ENCODE measurements at places on chromosomes 7 and 10.

- no peak for DNase-seq
These were observed 2.7 kb downstream of the RHBDD2 start for GRCh38 chr7:75881436-75882095.

- DNase-seq, result no peak
These were observed 7.0 kb downstream of the TAX1BP1 start for GRCh38 chr7:27746978-27747377.

GRCh38 chr7:137519181-137519691, 175.7 kb upstream of the PTN start:
- DNase-seq, result no peak

DNA sequence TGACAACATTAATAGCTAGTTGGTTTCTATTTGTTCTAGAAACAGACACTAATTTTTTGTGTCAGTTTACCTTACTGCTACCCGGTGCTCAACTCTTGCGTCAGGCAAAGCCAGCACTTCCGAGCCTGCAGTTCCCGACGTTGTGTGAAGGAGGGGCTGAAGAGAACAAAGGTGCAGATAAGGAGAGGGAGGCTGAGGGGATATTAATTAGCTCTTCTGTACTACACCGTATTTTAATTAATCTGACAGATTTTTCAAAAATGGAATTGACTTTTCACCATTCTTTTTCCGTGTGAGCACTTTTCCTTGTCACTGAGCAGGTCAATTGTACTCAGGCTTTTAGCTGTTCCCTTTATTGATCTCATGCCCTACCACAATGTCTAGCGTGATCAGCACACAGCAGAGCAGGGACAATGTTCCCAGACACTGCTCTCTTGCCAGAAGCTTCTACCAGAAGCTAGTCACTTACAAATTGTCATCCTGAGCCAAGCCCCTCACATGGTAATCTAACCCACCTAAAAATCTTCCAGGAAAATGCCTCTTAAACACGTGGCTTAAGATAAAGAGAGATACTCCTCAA, 650.5 kb upstream of the MKI67 start:
- DNase-seq, result no peak

- no peak for DNase-seq
These were observed 40.5 kb downstream of the PDE6C start for GRCh38 chr10:93652857-93653256.

DNA sequence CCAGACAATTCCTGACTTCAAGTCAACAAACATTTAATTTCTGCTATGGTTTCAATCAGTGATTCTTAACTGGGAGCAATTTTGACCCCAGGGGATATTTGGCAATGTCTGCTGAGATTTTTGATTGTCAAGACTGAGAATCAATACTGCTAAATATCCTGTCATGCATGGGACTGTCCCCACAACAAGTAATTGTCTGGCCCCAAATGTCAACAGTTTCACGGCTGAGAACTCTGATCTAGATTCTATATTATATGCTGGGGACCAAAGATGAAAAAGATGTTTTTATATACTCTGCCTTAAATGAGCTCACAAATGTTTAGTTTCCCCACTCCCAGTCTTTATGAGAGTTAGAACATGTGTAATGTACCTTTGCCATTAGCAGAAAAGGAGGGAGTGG, 19.2 kb downstream of the ANKRD7 start:
- DNase-seq, result no peak

- peak; percentile 84 for DNase-seq
These were observed 1.5 kb upstream of the KAZALD1 start for GRCh38 chr10:101060036-101060950.

DNA sequence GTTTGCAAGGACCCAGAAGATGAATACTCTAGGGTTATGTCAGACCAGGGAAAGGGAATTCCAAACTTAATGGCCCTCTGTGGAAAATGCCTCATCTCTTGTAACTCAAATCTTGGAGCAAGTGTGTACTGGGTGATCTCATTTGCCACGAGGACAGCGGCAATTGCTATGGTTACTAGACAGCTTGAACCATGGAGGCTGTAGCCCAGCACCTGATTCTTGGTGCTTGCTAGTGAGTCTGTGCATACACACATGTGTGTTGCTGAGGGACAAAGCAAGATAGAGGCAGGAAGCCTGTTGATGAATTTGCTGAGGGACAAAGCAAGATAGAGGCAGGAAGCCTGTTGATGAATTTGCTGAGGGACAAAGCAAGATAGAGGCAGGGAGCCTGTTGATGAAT, 58.6 kb upstream of the FEZF1 start:
- no peak for DNase-seq
